ENCODE measurements at places on chromosomes 1 and 21. TPM values are rescaled to one million over a fixed set of nuclear protein-coding genes. Genes with fewer than 3 reads are reported as not detected.

DNA sequence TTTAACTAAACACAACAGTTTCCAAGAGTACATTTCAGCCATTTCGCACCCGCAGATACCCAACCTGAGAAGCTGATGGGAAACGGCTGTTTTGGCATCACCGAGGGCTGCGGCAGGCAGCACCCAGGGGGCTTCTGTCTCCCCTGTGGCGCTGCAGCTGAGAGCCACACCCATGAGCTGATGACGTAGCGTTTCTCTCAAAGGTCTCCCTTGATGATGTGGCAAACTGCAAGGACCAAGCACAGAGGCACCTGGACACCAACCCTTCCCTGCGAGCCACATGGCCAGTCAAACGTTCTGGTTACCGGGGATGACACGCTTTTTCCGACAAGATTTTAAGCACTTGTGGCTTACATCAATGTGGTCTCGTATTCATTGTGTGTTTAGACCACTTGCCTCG lies 150.8 kb upstream of the ERG start:
- DNase-seq, result no peak

GRCh38 chr1:159707472-159708260 lies 6.7 kb downstream of the CRP start:
- DNase-seq, result no peak

GRCh38 chr1:166730299-166730888 lies 108.9 kb upstream of the POGK start:
- no peak for DNase-seq

GRCh38 chr21:17690078-17690494 lies 77.4 kb upstream of the BTG3 start:
- no peak for DNase-seq

DNA sequence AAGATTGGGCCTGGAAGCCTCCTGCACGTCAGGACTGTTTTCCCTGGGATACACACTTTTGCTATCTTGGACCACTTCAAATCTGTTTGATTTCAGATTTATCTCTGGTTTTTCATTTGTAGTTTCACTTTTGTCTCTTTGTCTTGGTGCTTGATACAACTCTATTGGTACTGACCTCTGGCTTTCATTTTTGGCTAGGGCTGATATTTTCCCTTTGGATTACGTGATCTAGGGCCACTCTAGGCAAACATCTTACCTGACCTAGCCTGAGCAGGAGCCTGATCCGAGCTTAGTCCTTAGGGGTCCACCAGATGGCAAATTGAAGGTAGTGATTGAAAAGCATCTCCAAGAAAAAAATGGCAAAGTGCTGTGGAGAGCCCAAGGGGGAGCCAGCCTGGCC lies 39.6 kb downstream of the ZBTB18 start:
- DNase-seq, result no peak

GRCh38 chr21:16870103-16870502 lies 642.7 kb upstream of the CXADR start:
- no peak for DNase-seq

DNA sequence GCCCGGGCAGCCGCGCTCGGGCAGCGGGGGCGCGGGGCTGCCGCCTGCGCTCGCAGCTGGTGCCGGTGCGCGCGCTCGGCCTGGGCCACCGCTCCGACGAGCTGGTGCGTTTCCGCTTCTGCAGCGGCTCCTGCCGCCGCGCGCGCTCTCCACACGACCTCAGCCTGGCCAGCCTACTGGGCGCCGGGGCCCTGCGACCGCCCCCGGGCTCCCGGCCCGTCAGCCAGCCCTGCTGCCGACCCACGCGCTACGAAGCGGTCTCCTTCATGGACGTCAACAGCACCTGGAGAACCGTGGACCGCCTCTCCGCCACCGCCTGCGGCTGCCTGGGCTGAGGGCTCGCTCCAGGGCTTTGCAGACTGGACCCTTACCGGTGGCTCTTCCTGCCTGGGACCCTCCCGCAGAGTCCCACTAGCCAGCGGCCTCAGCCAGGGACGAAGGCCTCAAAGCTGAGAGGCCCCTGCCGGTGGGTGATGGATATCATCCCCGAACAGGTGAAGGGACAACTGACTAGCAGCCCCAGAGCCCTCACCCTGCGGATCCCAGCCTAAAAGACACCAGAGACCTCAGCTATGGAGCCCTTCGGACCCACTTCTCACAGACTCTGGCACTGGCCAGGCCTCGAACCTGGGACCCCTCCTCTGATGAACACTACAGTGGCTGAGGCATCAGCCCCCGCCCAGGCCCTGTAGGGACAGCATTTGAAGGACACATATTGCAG lies 3.0 kb downstream of the ARTN start:
- no peak for DNase-seq

- DNase-seq, result no peak
Measured at GRCh38 chr1:181094416-181095212, 6.1 kb downstream of the IER5 start.

- no peak for DNase-seq
Measured at GRCh38 chr1:8567146-8567545, 249.2 kb downstream of the SLC45A1 start.

- DNase-seq, result no peak
Measured at GRCh38 chr1:225152061-225152460, 222.6 kb downstream of the DNAH14 start.

DNA sequence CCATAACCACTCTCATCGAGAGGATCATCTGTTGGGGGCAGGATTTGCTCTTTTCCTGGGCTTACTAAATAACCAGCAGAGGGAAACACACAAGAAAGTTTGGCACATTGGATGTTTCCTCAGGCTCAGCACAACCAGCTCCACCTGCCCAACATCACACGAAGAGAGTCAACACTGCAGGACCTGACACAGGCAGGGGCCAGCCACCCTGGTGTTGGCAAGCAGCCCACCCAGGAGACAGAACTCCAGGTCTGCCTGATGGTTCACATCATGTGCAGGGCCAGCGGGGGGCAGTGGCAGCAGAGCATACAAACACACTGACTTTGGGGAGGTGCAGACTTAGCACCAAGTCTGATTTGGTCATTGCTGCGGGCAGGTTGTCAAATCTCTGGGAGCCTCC lies 182.3 kb upstream of the GALNT2 start:
- no peak for DNase-seq

DNA sequence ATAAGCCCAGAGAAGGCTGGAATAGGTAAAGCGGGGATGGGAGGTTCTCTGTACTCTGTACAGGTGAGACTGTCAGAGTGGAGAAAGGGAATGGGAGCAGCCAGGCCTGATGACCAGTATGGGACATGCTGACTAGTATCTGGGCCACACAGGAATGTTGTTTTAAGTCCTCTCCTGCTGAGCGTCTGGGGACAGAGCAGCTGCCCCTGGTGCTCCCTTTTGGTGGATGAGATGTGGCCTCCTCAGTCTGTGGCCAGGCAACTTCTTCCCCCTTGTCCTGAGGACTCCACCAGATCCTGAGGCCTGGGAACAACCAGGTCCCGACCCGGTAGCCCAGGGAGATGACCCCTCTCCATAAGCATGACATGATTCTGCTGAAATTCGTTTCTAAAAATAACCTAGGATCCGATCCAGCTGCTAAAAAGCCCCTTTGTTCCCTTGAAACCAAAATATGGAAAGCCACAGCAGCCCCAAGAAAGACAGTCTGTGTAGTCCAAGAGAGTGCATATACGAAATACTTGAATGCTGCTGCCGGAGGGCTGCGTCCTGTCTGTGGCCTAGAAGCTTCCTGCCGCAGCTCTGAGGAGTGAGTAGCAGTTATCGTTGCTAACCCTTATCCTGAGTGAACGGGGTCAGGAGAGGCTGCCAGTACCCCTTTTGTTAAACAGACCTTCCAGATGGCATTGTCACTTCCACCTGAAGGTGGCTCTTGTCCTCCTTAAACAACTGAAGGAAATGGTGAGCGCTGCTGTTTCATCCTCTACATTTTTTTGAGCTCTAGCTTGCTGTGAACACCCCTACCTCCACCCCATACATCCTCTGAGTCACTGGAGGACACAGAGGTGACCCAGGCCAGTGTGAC lies 47.1 kb downstream of the ATP2B4 start:
- no peak for DNase-seq

GRCh38 chr1:185734929-185735700 lies 924 bp downstream of the HMCN1 start:
- no peak for DNase-seq

- DNase-seq, result no peak
Measured at GRCh38 chr1:112231331-112231730, 164.7 kb upstream of the CTTNBP2NL start.

DNA sequence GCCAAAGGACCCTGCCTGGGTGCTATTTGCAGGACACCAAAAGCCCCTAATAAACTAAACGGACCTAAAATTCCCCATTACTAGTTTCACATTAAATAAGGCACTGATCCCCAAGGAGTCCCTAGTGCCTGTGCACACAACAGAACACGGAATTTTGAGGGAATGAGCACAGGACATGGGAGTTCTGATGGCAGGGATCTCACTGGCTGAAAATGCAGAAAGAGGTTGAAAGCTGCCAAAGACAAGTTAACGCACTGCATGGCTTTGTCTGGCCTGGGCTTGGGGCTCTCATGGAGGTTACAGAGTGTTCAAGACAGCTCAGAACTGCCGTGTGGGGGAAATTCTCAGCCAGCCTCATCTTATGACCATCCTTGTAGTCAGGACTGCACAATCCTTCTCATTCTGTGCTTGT lies 15.6 kb upstream of the ATP1B1 start:
- no peak for DNase-seq

GRCh38 chr1:196063952-196064351 lies 544.3 kb downstream of the KCNT2 start:
- no peak for DNase-seq

GRCh38 chr1:223394242-223394641 lies 1.0 kb downstream of the CCDC185 start:
- no peak for DNase-seq

GRCh38 chr1:54041806-54042205 lies 11.2 kb downstream of the TMEM59 start:
- DNase-seq, result no peak

DNA sequence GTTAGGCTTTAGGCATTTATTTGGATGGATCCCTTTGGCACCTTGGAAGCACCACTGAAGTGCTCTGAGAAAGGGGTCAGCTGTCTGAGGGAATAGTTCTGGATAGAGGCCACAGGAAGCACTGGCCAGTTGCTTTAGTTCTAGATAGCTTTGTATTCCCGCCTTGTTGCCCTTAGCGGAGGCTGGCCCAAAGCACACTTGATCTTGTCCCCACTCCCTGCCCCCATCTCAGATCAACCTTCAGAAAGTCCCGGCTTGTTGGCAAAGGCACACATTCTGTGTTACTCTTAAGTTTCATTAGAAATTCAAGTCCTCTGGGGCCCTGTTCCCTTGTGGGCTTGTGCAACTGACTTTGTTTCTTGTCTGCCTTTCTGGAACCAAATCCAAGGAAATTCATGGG lies 15.2 kb upstream of the NBL1 start:
- no peak for DNase-seq

GRCh38 chr1:161020509-161021164 lies at the start of gene F11R:
Gene F11R (minus strand): TSS chr1:161021152. CDS start chr1:161021073, 79 bp downstream.
- DNase-seq, result peak; percentile 66

DNA sequence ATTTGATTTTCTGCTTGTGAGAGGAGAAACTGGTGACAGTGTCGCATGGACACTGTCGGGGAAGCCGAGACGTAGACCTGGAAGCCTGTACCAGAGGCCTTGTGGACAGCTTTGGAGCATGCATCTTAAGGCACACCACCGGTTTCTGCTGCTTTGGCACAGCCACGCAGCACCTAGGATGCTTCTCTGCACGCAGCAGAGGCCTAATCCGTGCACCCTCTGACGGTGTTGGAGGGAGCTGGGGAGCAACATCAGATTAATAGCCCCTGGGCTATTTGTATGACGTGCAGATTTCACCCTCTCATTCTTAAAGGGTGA lies 30.3 kb downstream of the TEX35 start:
- DNase-seq, result no peak

DNA sequence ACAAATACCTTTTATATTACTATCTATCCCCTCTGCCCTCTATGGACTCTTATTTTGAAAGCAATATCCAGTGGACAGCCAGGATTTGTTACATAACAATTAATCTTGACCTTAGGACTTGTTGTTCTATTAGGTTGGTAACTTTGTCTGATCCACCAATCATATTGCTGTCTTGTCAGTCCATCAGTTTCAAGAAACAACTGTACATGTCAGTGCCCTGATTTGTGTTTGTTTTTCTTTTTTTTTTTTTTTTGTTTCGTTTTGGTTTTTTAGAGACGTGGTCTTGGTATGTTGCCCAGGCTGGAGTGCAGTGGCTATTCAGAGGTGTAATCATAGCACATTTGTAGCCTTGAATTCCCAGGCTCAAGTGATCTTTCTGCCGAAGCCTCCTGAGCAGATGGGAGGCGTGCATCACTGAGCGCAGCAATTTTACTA lies 1.5 kb upstream of the SCP2 start:
- no peak for DNase-seq

DNA sequence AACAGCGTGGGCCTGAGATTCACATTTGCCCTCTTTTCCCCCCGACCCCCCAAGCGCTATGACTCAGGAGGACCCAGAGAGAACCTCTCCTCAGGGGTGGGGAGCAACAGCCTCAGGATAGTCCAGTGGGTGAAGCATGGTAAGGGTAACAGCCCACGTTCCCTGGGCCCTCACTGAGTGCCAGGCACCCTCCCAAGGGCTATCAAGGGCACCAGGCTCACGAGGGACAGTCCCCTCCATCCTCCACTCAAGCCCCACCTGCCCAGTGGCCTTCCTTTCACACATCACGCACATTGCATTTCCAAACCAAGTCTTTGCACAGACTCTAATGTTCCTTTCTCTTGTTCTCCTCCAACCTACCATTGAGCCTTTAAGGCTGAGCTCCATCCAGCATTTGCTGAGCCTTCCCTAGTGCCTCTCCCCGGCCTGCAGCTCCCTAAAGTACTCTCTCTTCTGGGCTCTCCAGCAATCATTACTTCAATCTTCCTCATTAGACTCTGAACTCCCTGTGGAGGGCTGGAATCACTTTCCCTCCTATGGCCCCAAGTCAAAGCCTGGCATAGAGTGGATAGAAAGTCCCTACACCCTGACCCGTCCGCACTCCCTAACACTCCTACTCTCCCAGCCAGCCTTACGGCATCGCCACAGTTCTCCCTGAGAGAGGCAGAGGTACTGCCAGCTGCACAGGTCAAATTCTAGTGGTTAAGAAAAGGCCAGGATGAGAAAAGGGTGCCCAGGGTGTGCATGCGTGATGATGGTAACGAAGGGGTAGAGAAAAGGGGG lies 1.0 kb downstream of the AKR7A2 start:
- DNase-seq, result no peak

DNA sequence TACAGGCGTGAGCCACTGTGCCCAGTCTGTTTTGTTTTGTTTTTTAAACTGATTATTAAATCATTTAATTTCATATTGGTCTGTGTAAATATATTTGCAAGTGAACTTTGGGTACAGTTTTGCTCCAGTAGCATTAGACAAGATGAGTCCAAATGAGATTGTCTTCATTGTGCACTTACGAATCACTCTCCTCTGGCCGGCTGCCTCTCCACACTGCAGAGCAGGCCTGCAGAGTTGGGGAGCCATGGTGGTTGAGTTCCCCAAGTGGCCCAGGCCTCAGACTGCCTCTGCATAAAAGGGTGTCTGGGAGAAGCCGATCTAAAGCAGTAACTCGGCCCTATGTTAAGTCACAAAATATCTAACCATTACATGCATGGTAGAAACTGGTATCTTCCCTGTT lies 74.8 kb downstream of the ATP5PO start:
- no peak for DNase-seq

The MX1 gene
- total RNA-seq, result 10.7 TPM

The FBLIM1 gene
- total RNA-seq, result 13.1 TPM

The NHLH2 gene
- not detected for total RNA-seq

The LEFTY2 gene
- total RNA-seq, result not detected

The LRRIQ3 gene
- 2.3 TPM for total RNA-seq

The DESI2 gene
- 12.5 TPM for total RNA-seq

The LRP8 gene
- total RNA-seq, result 0.38 TPM

The KIF26B gene
- total RNA-seq, result 0.31 TPM

The LCE1D gene
- not detected for total RNA-seq

The VWA1 gene
- total RNA-seq, result 82.0 TPM

The SLAMF9 gene
- 1.7 TPM for total RNA-seq

The SH3BGR gene
- 3.8 TPM for total RNA-seq

The SERINC2 gene
- total RNA-seq, result 59.7 TPM

The DMAP1 gene
- 23.7 TPM for total RNA-seq

The SPRR4 gene
- total RNA-seq, result not detected

Data from right lobe of liver (tissue), 6 donors.